Foreskin fibroblast (primary cell): ENCODE measurements at places on chromosomes 6 and 20.

DNA sequence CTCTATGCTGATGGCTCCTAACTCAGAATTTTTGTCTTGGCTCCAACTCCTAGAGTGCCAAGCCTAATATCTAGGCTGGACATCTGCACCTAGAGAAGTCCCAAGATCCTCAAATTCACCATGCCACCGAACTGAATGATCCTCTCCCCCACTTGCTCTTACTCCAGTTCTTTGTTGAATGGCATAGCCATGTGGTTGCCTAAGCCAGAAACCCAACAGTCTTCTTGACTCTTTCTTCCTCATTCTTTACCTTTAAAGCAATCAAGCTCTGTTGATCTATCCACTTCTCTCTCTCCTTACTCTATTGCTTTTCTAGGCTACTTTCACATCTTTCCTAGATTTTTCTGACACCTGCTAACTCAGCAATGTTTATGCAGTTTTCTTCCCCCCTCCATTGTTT is 126.5 kb upstream of the FOXO3 start:
- DNase-seq: no peak

GRCh38 chr6:35092362-35093117 is 48.6 kb downstream of the TCP11 start:
- peak; percentile 75 for DNase-seq

- no peak for DNase-seq
Observed at GRCh38 chr20:896501-897025, 19.6 kb downstream of the ANGPT4 start.

- DNase-seq: no peak
Observed at GRCh38 chr6:38154731-38155130, 335.2 kb downstream of the ZFAND3 start.

GRCh38 chr6:138008791-138009190 is 98.4 kb downstream of the PERP start:
- no peak for DNase-seq

- peak; percentile 17 for DNase-seq
Observed at GRCh38 chr6:163001330-163001729, 273.6 kb downstream of the PACRG start.

GRCh38 chr20:41047975-41048305 is 19.3 kb downstream of the TOP1 start:
- no peak for DNase-seq

GRCh38 chr6:75299801-75300530 is 15.4 kb upstream of the TMEM30A start:
- no peak for DNase-seq

GRCh38 chr6:119395192-119395591 is 45.6 kb upstream of the MAN1A1 start:
- DNase-seq: no peak

- DNase-seq: no peak
Observed at GRCh38 chr6:131954059-131954774, 3.0 kb upstream of the CCN2 start.

GRCh38 chr6:47084610-47085009 is 42.5 kb upstream of the ADGRF1 start:
- no peak for DNase-seq

DNA sequence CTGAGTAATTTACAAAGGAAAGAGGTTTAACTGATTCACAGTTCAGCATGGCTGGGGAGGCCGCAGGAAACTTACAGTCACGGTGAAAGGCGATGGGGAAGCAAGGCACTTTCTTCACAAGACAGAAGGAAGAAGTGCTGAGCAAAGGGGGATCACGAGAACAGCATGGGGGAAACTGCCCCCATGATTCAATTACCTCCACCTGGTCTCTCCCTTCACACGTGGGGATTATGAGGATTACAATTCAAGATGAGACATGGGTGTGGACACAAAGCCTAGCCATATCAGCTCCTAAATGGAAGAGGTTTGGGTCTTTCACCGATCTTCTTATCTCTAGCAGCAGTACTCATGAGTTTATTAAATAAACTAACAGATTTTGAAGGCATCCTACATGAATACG is 152.9 kb upstream of the RUNX2 start:
- no peak for DNase-seq

GRCh38 chr6:109478841-109479624 is 4.0 kb downstream of the ZBTB24 start:
- DNase-seq: no peak

DNA sequence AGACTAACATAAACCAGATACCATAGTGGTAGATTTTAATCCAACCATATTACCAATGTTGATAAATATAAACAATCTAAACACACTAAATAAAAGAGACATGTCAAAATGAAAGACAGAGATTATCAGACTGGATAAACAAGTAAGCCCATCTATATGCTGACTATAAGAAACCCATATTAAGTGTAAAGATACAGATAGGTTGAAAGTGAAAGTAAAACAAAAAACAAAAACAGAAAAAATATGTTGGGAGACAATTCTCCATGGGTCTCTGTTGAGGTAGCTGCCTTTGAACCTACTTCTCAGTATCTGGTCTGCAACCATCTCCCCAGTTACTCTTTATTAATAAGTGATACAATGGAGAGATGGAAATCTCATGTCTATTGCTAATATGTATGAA is 21.2 kb downstream of the REV3L start:
- DNase-seq: no peak

GRCh38 chr20:20593447-20594170 is 118.8 kb downstream of the RALGAPA2 start:
- peak; percentile 78 for DNase-seq

GRCh38 chr6:66328200-66328599 is 621.2 kb upstream of the EYS start:
- peak; percentile 29 for DNase-seq

DNA sequence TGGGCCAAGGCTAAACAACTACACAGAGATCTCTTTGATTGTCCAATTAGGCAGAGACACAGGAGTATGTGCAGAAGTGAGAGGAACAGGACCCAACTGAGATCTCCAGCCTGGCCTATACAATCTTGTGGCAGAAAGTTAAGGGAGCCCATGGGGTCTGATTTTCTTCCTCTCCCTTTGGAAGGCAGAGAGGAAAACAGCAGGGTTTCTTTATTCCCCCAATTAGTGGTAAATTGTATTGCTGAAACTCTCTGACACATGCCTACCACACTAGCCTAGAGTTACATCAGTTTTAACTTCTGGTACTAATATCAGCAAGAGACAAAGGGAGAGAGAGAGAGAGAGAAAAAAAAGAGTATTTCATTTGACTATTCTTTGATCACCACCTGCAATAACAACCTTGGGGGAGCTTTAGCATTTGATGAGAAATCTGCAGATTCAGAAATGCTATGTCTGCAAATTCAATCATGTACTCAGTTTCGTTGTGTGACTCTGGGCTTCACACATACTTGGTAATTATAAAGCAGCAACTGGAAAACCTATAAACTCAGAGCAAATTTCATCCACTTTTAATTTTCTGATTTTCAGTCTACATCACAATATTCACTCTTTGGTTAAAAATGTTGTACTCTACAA is 260.3 kb upstream of the SPTLC3 start:
- no peak for DNase-seq

GRCh38 chr6:36691612-36692011 is 6.0 kb upstream of the RAB44 start:
- DNase-seq: no peak

- DNase-seq: no peak
Observed at GRCh38 chr20:36219671-36220220, 16.5 kb upstream of the AAR2 start.

DNA sequence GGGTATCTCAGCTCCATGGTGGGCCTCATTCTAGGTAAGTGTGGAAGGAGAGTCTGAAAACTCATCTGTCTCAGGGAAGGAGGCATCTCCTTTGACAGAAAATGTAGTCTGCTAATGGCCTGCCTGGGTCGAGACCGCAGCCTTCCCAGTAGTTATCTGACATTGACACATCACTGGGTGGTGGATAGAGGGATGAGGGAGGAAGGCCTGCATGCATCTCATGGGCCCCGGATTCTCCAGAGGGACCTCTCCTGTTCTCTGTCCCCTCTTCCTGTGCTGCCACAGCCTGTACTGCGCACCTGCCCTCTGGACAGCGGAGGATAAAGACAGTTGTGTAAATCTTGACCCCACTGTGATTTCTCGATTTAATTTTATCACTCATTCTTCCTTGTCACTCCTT is 4.7 kb downstream of the PCMTD2 start:
- no peak for DNase-seq

DNA sequence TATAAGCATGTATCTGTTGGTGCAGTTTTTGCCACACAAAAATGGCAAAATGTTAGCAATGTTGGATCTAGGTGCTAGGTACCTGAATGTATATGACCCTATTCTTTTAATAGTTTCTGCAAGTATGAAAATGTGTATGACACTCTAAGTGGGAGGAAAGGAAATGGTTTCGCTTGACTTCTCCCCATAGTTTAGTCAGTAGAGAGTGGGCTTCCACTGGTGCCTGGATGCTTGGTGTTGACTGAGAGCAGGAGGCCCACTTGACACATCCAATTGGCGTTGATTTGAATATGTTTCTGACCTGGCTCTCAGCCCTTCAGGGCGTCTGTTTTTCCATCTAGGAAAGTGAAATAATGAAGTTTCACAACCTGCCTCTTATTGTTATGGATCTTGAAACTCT is 41.8 kb upstream of the GABRR1 start:
- no peak for DNase-seq

DNA sequence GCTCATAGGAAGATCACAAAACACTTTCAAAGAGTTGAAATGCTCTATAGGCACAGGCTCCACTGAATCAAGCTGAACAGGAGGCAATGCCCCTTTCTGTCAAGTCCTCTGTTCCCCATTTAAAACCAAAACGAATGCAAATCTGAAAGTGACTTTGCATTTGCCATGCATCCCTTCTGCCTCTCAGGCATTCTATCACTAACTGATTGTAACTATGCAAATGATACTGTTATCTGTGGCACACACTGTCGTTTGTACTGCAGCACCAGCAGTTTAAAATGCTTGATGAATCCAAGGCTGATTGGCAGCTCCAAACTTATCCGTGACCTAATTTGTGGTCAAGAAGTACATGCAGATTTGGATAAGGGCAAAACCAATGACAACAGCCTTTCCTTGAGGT is 1067.5 kb upstream of the MAP3K7 start:
- DNase-seq: no peak

DNA sequence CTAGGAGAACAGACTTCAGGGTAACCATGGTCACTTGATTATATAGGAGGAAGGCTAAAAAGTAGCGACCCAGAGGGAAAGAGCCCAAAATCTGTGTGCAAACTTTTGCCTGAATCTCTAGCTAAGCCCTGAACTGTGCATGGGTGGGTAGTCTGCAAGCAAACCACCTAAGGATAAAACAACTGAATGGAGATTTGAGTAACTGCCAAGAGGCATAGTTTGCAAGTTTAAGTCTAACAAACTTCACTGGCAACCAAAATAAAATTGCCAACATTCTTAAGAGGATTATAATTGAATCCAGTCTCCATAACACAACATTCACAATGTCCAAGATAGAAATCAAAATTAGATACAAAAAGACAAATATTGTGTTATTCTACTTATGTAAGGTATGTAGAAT is 192.0 kb upstream of the PLN start:
- DNase-seq: no peak

DNA sequence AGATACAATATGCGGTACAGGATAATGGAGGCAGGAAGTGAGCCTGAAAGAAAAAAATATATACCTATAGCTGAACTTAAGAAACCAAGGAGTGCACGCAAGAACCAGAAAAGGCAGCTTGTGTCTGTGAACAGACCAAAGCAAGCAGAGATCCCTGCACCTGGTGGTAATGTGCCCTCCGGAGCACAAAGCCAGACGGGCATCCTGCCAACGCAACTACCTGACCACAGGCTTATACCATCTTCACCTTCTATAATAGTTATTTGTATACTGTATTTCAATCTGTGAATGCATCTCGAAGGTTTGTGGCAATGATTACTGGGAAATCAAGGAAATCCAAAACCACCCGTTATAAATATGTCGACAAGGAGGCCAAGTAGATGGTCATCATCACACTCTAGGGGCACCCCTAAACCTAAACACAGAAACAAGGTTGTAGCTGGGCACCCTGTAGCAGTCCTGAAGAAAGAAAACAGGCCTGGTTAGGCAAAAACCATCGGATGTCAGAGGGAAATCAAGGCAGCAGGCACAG is 801 bp downstream of the FBXL4 start:
- DNase-seq: no peak

DNA sequence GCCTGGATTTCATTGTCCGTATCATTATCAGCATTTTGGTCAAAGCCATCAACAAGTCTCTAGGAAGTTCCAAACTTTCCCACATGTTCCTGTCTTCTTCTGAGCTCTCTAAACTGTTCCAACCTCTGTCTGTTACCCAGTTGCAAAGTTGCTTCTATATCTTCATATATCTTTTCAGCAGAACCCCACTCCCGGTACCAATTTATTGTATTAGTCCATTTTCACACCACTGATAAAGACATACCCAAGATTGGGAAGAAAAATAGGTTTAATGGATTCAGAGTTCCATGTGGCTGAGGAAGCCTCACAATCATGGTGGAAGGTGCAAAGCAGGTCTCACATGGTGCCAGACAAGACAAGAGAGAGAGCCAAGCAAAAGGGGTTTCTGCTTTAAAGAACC is 293.2 kb downstream of the EPM2A start:
- DNase-seq: no peak

DNA sequence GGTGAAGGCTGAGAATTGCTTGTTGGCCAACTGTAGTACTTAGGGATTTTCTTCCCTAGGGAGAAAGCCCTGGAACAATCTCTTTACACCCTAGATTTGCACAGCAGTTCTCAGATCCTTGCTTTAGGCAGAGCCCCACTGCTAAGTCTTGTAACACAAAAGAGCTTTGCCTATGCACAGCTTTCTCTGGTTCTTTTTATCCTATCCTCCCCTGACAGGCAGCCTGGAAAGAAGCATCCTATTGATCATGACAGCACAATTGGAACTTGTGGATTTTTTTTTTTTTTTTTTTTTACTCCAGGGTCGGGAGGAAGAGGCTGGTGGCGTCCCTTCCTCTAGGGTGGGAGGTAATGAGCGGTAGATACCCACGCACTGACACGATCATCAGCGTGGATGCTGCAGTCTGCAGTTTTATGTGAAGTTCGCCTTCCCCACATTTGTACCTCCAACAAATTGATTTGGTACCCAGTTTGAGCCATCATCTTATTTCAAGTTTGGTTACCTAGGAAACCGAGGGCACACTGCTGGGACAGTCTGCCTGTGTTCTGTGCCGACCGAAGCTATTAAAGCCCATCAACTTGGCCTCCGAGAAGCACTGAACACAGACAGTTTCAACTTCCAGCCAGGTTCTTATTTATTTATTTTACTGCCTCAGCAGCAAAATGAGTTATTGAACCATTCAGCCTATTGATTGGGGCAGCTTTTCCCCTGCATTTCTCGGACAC is 110.1 kb downstream of the NRN1 start:
- DNase-seq: no peak

DNA sequence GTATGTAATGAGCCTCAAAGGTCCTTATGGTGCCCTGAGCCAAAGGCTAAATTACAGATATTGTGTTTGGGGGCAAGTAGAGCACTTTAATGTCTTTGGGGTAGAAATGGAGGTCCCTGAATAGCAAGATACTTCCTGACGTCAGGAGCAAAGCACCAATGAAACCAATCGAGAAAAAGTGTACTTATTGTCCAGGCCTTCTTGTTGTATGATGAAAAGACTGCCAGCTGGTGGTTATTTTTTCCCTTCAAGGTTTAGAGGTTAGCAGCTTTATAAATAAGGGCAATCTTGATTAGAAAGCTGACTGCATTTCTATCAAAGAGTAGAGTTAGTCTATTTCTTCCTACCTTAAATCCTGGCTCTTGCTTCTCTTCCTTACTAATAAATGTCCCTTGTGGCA is 76.1 kb upstream of the HSF2 start:
- DNase-seq: no peak
